ENCODE measurements at places on chromosomes 5 and 9. TPM values are rescaled to one million over a fixed set of nuclear protein-coding genes. Genes with fewer than 3 reads are reported as not detected.

Gene KIF4B
- not detected for total RNA-seq

Gene HK3
- total RNA-seq, result 0.32 TPM

Gene PCDHB13
- total RNA-seq, result 3.3 TPM

Gene ARL14EPL
- not detected for total RNA-seq

Gene PCDHGB2
- total RNA-seq, result 2.2 TPM

Gene IFNA2
- not detected for total RNA-seq

Gene DMRT2
- total RNA-seq, result not detected

Gene ANXA2R
- 1.1 TPM for total RNA-seq

Gene INSYN2B
- 2.0 TPM for total RNA-seq

Gene FCHO2
- total RNA-seq, result 22.1 TPM

Gene MGAT4B
- 106 TPM for total RNA-seq

Gene DNAI1
- total RNA-seq, result not detected

Gene SPATA31D4
- not detected for total RNA-seq

Gene ACOT12
- not detected for total RNA-seq

Gene HAPLN1
- total RNA-seq, result not detected

Gene PCDHA10
- 0.84 TPM for total RNA-seq

Gene IRX2
- 70.2 TPM for total RNA-seq

Gene STOM
- 131 TPM for total RNA-seq

Gene ANKDD1B
- 0.21 TPM for total RNA-seq

Gene UBE2B
- total RNA-seq, result 66.2 TPM

Gene CYLC2
- not detected for total RNA-seq

All from lower leg skin (tissue), 4 donors.